ENCODE measurements at places on chromosomes 6 and 20.

DNA sequence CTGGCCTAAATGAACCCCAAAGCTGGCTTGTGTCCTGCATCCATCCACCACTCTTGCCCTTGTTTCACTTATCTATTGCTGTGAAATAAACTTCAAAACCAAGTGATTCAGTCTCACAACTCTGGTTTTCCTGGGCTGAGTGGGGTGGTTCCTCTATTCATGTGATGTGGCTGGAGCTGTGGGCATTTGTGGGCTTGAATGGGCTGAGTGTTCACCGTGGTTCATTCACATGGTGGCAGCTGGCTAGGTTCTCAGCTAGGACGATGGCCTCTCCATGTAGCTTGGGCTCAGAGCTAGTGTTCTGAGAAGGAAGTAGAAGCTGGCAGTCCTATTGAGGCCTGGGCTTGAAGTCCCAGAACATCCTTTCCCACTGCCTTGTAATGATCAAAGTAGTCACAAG, 30.4 kb downstream of the FKBP1A start:
- DNase-seq, result no peak

GRCh38 chr20:10551732-10552724, 116.9 kb downstream of the SLX4IP start:
- DNase-seq, result no peak

DNA sequence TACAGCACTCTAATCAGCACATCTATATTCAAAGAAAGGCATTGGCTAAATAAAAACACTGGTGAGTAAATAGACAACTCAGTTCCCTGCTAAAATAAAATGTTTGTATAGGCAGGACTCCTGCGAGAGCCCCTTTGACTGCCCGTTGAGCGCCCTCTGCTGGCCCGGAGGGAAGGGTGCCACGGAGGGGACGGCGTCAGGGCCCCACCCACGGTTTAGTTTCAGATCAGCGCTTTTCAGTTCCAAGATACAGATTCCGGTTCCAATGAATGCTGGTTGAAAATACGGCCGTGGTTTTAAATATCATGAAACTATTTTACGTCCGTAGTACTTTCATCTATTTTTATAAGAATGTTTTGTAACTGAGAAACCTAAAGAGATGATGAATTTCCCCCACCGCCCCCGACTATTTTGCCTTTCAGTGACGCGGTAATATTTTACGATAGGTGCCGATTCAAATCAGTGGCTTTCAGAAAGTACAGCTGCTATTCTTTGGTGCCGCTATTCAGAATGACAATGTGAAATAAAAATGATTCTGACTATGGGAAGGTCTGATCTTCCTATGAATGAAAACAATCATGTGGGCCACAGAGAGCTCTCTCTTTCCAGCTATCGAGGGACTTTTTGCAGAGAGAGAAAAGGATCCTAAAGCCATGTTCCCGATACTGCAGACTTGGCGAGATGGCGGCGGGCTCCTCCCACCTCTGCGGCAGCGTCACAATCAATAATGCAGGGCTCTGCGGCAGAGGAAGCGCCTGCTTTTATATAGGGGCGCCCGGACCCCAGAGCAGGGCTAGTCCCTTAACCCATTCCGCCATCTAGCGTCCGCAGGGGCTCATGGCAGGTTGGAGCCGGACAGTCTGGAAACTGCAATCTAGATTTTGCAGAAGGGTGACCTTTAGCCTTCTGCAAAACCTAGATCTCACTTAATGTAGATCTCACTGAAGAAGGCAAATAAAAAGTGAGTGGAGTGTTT, 10.6 kb upstream of the CCN6 start:
- peak; percentile 88 for DNase-seq

DNA sequence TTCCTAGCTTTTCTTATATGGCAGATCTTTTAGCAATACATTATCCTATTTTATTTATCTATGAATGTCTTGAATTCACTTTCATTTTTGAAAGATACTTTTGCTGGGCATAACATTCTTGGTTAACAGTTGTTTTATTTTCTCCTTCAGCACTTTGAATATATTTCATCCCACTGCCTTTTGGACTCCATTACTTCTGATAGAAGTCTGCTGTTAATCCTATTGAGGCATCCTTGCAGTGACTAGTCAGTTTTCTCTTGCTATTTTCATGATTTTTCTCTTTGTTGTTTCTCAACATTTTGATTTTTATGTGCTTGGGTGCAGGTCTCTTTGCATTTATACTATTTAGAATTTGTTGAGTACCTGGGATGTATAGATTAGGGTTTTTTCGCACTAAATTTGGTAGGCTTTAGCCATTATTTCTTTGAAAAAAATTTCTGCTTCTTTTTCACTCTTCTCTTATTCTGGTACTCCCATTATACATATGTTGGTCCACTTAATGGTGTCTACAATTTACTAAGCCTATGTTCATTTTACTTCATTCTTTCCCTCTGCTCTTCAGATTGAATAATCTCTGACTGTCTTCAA, 53.2 kb downstream of the PHACTR3 start:
- no peak for DNase-seq

DNA sequence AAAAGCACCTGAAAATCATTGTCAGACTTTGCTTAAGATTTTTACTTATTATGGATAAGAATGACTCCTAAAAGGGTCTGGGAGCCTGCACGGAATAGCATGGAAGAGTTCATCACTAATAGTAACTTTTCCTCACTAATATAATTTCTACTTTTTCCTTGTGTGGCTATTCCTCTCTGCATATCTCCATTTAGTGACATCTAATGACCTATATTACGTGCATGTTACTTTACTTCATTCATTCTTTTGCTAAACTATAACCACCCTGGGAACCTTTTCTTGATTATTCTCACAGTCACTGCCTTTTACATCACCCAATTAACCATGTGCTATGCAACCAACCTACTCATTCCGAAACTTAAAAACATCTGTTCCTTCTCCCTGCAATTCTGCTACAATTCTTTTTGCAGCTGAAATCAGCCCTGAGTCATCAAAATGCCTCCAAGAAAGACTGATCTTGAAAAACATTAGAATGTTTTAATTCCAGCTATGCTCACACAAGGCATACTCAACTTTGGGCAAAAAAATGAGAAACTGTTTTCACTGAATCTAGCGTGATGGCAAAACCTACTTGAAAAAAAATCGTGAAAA, 313.3 kb downstream of the RNGTT start:
- no peak for DNase-seq

Measured in Kasumi-1 (cell line).